ENCODE measurements at places on chromosomes 2 and 18.

- peak; percentile 97 for DNase-seq
Observed at GRCh38 chr2:73983322-73984202, 1.1 kb upstream of the TET3 start.

DNA sequence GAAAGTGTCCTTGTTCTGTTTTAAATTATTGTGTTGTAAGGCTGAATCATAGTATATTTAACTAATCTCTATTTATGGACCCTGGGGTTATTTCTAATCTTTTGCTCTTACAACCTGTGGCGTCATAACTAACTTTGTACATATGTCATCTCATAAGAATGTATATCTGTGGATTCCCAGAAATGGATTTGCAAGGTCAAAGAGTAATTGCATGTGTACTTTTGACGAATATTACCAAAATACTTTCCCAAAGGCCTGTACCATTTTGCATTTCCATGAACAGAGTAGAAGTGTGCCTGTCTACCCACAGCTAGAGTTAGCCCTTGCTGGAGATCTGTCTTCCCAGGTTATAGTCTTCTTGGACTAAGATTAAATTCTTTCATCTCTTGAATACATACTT lies 42.8 kb downstream of the SEMA4F start:
- no peak for DNase-seq

GRCh38 chr2:96249654-96250053 lies 16.1 kb downstream of the TMEM127 start:
- DNase-seq, result no peak

GRCh38 chr2:182504903-182505302 lies 78.1 kb upstream of the PDE1A start:
- DNase-seq, result no peak

- DNase-seq, result no peak
Observed at GRCh38 chr2:150617351-150617978, 130.0 kb upstream of the RND3 start.

DNA sequence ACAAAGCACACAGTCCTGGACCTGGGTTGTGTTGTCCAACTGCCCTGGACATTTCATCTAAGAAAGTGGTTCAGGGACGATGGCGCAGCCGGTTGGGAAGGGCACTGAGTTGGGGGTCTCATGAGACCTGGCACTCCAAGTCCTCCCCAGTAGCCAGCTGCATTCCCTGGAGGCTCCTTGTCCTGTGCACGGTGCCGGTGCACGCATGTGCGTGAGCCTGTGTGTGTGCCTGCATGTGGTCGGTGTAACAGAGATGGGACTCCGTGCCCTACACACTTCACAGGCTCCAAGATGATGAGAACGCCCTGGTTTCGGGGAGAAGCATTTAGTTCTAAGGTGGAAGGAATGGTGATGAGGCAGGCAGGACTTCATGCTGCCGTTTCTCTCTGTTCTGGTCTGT lies 124.9 kb upstream of the PXDN start:
- DNase-seq, result no peak

DNA sequence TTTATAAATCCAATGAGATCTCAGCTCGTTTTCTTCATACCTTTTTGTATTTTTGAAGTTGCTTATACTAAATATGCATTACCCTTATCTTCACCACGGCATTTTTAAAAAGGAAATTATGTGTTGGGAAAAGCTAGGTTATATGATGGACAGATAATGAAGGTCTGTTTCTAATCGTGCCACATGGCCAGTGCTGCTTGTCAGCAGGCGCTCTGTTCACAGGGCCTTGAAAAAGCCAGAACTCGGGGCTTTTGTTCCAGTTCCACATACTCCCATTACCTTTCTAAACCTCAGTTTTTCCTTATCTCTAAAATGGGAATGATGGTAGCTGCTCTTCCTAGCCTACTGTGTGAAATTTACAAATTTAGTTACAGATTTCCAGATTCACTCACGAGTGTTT lies 42.0 kb downstream of the EPAS1 start:
- no peak for DNase-seq

- no peak for DNase-seq
Observed at GRCh38 chr18:30684825-30685481, 357.6 kb downstream of the DSC3 start.

DNA sequence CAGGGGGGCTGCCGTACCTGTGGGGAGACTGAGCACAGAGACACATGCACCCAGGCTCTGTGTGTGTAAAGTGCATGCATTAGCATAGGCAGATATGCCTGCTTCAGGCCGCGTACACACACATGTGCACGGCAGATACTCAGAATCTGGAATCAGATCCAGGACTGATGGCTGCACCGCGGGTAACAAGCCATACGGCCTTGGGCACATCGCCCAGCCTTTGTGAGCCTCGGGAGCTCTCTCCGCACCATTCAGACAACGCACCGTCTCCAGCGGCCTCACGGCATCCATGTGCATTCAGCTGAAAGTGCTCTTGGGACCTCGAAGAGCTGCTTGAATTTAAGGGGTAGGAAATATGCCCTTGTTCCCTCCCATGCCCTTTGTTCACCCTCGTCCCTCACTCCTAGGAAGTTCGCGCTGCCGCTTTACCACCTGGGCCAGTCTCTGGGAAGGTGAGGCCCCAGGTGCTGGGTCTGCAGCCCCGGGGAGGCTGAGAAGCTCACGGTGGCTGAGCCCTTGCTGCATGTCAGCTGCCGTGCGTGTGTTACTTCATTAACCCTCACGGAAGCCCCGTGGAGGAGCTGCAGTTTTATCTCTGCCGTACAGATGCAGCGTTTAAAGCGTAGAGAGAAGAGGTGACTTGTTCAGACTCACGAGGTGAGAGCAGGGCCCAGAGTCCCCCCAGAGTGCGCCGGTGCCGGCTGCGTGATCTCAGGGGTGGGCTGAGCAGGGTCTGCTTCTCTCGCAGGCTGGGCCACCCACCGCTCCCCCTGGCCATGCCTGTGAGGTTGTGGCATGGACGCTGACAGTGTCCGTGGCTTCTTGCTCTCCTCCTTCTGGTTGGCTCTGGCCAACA lies 377.7 kb upstream of the MYT1L start:
- DNase-seq, result no peak
